ENCODE measurements at places on chromosomes 11 and 22.
A peak's percentile ranks its signal among the peaks of the same experiment; 100 is the strongest.

GRCh38 chr22:45476814-45477213 is 25.9 kb upstream of the FBLN1 start:
- no peak for DNase-seq

DNA sequence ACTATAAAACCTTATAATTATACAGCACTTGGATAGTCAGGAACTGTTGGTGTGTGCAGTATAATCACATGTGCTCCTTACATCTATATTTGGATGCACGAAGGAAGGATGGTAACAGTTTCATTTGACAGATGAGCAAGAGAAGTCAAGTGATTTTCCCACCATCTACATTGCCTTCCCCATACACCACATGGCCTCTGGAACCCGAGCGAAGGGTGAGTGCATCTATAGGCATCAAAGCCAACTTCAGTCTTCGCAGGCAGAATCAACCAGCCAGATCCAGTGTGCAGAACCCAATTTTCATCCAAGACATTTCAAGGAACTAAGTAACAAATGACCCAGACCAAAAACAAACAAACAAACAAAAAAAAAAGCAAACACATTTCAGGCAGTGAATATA is 85.1 kb upstream of the BLID start:
- no peak for DNase-seq

DNA sequence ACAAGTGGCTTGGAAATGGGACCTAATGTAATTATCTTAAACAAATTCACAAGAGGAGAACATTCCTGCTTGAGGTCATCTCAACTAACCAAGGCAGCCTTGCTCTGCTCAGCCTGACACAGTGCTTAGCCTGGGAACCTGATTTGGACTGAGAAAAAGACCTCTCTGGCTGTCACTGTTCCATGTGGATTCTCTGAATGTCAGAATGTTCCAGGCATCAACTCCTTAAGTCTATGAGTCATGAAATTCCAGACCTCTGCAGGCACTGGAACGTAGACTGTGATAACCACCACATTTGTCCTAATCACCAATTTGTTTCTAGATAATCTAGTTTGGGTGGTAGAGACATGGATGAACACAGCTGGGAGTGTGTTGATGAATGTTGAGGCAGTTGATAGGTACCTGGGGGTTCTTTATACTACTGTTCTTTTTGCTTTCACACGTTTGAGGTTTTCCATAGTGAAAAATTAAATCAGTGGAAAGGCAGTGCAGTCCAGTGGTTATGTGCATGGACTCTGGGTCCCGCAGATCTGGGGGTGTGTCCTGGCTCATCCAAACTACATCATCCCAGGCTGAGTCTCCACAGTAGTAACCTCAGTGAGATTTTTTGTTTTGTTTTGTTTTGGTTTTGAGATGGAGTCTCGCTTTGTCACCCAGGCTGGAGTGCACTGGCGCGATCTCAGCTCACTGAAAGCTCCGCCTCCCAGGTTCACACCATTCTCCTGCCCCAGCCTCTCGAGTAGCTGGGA is 269.6 kb downstream of the MN1 start:
- DNase-seq, result no peak

GRCh38 chr22:24723111-24723510 is 51.4 kb downstream of the PIWIL3 start:
- no peak for DNase-seq

- no peak for DNase-seq
Observed at GRCh38 chr11:130089674-130090073, 20.0 kb downstream of the APLP2 start.

DNA sequence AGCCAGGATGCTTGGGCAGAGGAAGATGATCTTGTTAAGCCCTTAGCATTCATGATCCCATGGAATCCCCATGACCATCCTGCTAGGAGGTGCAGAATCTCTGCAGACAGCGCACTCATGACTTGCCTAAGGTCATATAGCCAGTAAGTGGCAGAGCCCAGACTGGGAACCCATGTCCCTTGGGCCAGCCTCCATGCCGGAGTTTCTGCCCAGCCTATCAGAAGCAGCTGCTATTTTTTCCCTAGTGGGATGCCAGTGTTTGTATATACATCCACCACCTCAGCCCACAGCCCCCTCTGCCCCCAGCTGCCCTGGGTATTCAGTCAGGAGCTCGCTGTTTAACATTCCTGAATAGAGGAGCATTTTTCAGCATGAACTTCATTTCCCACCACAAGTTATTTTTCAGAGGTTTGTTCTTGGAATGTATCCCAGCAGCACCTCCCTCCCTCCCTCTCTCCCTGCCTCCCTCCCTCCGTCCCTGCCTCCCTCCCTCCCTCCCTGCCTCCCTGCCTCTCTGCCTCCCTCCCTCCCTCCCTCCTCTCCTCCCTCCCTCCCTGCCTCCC is 34.4 kb upstream of the SUSD2 start:
- DNase-seq, result no peak

- no peak for DNase-seq
Observed at GRCh38 chr11:58801302-58801701, 43.2 kb downstream of the GLYATL2 start.

DNA sequence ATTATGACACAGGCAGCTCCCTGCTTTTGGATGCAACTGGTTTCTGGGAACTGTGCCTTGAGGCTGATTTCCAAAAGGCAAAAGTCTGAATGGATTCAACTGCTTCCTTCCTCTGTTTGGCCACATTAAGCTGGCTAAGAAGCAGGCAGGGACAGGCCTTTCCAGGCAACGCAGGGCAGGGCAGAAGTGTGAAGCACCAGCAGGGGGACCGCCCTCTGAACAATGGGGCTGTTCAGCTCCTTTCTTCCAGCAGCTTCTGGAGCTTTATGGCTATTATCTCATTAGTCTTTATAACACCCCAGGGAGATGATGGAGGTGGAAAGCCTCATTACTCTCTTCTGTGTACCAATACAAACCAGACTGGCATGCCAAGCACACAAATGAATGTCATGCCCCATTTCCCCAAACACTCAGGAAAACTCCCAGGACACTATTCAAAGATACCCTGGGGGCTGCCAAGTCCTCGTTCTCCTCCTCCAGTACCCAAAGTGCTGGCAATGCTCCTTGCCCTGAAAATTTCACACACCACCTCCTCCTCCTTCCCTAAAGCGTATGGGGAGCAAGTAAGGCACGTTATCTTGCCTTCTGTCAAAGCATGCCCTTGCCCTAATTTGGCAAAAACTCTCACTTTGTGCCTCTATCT is 21.3 kb downstream of the MORC2 start:
- DNase-seq, result peak; percentile 55

- no peak for DNase-seq
Observed at GRCh38 chr11:66857234-66857926, 516 bp downstream of the LRFN4 start.

GRCh38 chr11:128859563-128860441 is 7.3 kb downstream of the KCNJ1 start:
- DNase-seq, result no peak

- no peak for DNase-seq
Observed at GRCh38 chr11:70364178-70364577, 34.2 kb upstream of the CTTN start.

GRCh38 chr11:117588166-117588810 is 208.7 kb downstream of the DSCAML1 start:
- no peak for DNase-seq

- no peak for DNase-seq
Observed at GRCh38 chr11:65262776-65263175, 1.0 kb downstream of the POLA2 start.
